ENCODE measurements at places on chromosomes 2 and 18. TPM values are rescaled to one million over a fixed set of nuclear protein-coding genes. Genes with fewer than 3 reads are reported as not detected.

The CDCA7 gene
- total RNA-seq, result 2.9 TPM

The RGPD8 gene
- 30.0 TPM for total RNA-seq

The SP9 gene
- not detected for total RNA-seq

The COL6A3 gene
- 2.1 TPM for total RNA-seq

The ABCG8 gene
- not detected for total RNA-seq

The GKN2 gene
- not detected for total RNA-seq

The TMEM37 gene
- total RNA-seq, result not detected

The FAM237A gene
- total RNA-seq, result not detected

The C2orf66 gene
- not detected for total RNA-seq

The C2orf78 gene
- not detected for total RNA-seq

The TLX2 gene
- 0.52 TPM for total RNA-seq

The GGCX gene
- total RNA-seq, result 28.5 TPM

Measured in CD4-positive, alpha-beta memory T cell (primary cell).